ENCODE measurements at places on chromosomes 16 and 17. TPM values are rescaled to one million over a fixed set of nuclear protein-coding genes. Genes with fewer than 3 reads are reported as not detected.

CRYM gene
- 6.1 TPM for total RNA-seq

- peak; percentile 81 for DNase-seq
Observed at GRCh38 chr17:46212634-46213435, 19.6 kb upstream of the KANSL1 start.

DNA sequence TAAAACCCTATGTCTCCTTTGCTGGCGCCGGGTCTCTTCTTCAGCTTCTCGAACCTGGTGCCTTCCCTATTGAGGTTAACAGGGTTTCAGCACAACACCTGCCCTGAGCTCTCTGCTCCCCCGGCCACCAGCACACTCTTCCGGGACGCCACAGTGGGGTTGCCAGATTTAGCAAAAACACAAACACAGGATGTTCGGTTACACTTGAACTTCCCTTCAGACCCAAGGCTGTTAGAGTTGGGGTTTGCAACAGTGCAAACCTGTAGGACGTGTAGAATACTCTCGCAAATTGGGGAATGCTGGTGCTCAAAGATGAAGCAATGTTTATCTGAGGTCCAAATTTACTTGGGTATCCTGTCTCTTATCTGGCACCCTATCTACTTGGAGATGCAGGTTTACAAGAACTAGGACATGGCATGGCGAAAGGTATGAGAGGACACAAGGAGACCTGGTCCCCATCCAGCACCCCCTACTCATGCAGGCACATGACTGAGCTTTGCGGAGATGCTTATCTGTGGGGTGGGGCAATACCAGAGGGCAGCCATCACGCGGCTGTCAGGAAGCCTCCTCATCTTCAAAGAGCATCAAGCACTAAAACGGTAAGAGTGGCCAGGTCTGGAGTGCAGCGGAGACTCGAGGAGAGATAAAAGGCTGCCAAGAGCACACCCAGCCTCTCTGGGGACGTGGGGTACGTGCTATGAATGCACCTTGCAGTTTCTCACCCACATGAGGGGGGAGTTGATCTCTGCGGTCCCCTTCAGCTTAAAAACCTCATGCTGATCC lies 52.8 kb downstream of the SDK2 start:
- no peak for DNase-seq

GRCh38 chr16:77331802-77332586 lies 102.8 kb downstream of the ADAMTS18 start:
- DNase-seq = no peak

All from sigmoid colon (tissue), 7 donors.